ENCODE measurements at places on chromosomes 3 and 15.

GRCh38 chr3:187679638-187680396 lies 9.6 kb upstream of the SST start:
- peak; percentile 53 for DNase-seq

DNA sequence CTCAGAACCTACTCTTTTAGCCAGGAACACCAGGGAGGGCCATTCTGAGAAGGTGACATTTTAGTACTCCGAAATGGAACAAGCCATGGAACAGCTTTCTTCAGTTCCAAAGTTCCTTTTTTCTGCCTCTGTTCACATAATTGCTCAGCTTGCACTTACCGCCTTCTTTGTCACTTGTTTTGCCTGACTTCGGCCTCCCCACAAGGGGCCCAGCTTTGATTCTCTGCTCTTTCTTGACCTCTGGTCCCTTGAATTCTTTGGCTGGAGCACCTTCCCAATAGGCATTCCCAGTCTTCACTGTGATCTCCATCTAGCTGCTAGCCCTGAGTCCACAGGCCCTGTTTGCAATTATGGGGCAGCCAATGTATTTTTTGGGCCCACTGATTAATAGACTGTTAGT lies 51.4 kb upstream of the SLC7A14 start:
- no peak for DNase-seq

- no peak for DNase-seq
Observed at GRCh38 chr3:159882367-159882766, 106.3 kb upstream of the IL12A start.

- DNase-seq, result no peak
Observed at GRCh38 chr15:73373221-73373620, 4.5 kb upstream of the HCN4 start.

GRCh38 chr3:139284221-139284620 lies 59.6 kb upstream of the MRPS22 start:
- DNase-seq, result no peak

DNA sequence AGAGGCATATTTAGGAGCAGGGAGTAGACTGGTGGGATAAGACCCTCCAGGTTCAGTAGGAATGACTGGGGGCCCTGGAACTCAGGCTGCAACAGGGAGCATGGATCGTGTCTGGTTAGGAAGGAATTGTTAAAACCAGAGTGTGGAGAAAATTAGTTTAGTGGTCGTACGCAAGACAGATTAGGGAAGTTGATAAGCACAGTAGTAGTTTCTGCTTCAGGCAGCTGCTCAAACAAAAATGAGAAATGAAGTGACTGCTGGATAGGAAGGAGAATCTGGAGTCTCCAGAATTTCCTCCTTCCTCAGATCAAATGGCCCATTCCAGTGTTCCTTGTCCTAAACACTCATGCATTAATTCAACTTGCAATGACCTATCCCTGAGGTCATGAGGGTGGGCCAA lies 11.2 kb downstream of the MYD88 start:
- no peak for DNase-seq

DNA sequence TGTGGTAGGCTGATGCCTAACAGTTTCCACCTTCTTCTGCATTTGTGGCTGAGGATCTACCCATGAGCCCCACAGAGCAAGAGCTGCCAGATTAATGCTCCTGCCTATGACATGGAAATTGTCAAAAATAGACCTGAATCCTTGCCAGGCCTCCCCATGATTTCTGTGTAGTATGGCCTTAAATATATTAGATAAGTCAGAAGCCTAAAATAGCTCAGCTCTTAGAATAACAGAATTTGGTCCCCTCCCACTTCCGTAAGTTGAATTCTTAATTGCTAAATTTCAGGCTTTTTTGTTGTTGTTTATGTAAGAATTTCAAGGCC lies 129.0 kb downstream of the SERPINI1 start:
- no peak for DNase-seq

GRCh38 chr3:75260-75659 lies 121.3 kb upstream of the CHL1 start:
- no peak for DNase-seq

DNA sequence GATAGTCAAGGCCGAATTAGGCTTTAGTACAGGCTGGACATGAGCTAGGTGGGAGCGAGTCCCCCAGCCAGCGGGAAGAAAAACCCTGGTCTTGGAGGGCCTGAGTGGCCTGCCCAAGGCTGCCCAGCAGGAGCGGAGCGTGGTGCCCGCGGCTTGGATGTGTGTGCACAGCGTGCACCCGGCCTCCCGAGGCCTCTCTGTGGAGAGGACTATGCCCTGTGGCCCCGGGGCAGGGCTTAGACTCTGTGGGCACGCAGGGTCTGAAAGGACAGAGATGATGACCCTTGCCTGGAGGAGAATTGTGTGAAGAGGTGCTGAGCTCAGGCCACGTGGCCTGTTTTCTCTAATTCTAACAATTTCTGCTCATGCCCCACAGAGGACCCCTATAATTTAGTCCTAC lies 124.6 kb upstream of the IQSEC1 start:
- DNase-seq, result no peak

- DNase-seq, result no peak
Observed at GRCh38 chr3:161289174-161289573, 68.1 kb downstream of the NMD3 start.
